ENCODE measurements at places on chromosomes 6 and 20.

- no peak for DNase-seq
These were observed 494.8 kb upstream of the MAN1A1 start for GRCh38 chr6:119844387-119844786.

- no peak for DNase-seq
These were observed 140.9 kb downstream of the DLL1 start for GRCh38 chr6:170149681-170150589.

- no peak for DNase-seq
These were observed 1957.5 kb upstream of the DEFB115 start for GRCh38 chr20:29299811-29300578.

- peak; percentile 53 for DNase-seq
These were observed 18.9 kb downstream of the VPS52 start for GRCh38 chr6:33252759-33253158.

- no peak for DNase-seq
These were observed 5.3 kb downstream of the EPB41L1 start for GRCh38 chr20:36159833-36160232.

GRCh38 chr6:86937219-86938079 is at the start of gene HTR1E:
Gene HTR1E, plus strand, starts transcription at chr6:86937528. Its CDS starts 77,807 bp downstream, at chr6:87015335.
- DNase-seq: peak; percentile 22

GRCh38 chr20:23926944-23927872 is 47.7 kb upstream of the CST5 start:
- peak; percentile 70 for DNase-seq

DNA sequence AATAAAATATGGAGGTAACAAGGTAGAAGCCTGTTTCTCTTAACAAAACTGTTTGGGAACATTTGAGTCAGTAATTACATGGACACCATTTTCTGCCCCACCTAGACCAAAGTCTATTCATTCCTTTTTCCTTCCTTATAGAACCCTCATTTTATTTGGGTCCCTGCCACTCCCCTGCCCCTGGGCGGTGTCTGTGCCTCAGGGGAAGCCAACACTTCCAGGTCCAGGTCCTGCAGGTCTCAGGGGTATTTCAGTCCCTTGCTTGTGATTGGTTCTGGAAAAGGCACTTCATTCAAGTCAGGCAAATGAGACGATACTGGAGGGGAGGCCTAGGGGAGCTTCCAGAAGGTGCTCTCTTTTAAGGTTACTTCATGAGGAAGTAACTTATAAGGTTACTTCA is 42.3 kb downstream of the SLC35D3 start:
- no peak for DNase-seq

DNA sequence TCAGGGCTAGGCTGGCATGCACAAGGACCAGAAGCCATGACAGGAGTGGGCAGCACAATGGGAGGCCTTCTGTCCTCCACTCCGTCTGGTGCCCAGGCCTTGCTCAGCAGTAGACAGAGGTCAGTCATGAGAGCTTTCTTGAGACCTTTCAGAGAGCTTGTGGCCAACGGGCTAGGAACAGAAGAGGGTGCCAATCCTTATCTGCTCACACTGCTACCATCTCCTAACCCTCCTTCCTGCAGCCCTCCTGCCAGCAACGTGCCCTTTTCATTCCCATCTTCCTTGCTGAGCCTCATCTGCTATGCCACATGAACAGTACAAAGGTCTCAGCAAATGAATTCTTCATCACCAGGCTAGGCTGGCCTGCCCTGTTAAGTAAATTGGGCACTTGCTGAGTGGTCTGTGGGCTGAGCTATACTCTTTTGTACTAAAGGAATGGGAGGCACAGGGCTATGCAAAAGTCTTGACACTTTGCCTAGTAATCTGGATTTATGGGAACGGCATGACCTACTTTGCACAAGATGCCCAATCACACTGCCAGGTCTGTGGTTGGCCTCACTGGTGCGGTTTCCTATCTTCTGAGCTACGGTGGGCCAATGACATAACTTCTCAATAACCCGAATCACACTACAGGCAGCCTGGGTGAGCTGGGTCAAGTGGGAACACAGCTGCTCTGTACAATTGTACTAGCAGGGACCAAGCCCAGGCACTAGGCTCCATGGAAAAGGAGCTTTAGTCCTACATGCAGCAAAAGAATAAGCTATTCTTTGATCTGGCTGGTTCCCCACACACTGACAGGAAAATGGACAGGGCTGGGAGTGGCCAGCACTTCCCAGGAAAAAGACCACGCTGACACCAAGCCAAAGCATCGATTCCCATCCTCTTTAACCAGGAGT is 47.8 kb downstream of the ELOVL5 start:
- no peak for DNase-seq

DNA sequence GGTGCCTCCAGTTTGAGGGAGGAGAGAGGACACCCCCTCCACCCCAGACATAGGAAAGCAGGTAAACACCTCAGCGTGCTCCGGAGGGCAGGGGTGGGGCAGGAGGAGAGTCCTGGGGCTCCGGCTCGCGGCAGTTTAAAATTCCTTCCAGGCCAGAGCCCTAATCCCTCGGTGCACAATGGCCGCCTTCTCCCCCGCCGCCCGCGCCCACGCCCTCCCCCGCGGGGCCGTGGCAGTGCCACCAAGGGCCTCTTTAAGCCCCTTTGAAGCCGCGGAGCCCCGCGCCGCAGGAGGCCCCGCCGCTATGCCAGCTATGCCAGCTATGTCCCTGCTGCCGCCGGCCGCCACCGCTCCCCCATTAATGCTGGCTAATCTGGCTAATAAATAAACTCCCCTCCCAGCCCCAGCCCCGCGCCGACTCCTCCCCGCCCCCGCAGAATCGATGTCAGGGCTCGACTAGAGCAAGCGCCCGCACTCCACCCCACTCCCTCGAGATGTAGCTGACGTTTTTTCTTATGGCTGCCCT is 125.1 kb downstream of the MRPL14 start:
- no peak for DNase-seq

- no peak for DNase-seq
These were observed 147.9 kb downstream of the GMDS start for GRCh38 chr6:2097464-2097863.

DNA sequence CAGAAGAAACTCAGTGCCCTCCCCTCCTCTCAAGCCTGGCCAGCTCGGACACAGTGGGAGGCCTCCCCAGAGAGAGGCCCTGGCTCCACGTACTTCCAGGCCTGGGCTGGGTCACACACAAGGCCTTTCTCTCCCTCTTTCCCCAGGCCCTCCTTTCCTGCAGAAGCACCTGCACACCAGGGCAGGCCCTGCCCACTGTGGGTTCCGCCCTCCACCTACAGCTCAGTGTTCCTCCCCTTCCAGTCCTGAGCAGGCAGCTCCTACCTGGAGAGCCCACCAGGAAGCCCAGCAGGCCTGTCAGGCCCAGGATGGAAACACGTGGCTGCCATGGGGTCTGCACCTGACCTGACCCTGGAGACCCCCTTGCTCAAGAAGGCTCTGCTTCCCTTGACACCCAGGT is 18.9 kb downstream of the HLA-F start:
- no peak for DNase-seq

DNA sequence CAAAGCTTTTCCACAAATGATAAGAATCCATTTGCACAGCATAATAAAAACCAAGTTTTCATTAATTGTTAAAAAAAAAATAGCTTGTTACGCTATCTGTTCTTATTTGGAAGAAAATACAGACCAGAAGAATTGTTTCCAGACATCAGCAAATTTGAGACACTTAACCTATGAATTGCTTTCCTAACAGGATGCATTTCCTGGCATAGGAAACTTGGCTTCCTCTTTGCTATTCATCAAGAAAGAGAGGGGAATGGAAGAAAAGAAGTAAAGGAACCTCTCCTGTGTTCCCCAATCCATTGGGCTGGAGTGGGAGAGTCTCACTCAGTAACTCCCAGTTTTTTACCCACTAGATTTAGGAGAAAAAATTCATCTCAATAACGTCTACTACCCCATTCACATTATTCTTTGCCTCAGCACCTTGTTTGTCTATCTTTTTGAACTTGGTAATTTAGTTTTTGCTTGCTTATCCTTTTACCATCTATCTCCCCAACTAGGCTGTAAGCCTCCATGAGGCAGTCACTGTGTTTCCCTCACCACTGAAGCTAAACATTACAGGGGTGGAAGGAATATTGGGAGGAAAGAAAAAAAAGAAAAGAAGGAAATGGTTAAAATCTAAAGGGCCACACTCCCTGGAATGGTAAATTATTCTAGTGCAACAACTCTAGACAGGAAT is 150.3 kb downstream of the COL21A1 start:
- DNase-seq: no peak

GRCh38 chr20:40144581-40144980 is 544.5 kb downstream of the MAFB start:
- no peak for DNase-seq

GRCh38 chr20:58627212-58628072 is 23.6 kb upstream of the STX16 start:
- DNase-seq: no peak

DNA sequence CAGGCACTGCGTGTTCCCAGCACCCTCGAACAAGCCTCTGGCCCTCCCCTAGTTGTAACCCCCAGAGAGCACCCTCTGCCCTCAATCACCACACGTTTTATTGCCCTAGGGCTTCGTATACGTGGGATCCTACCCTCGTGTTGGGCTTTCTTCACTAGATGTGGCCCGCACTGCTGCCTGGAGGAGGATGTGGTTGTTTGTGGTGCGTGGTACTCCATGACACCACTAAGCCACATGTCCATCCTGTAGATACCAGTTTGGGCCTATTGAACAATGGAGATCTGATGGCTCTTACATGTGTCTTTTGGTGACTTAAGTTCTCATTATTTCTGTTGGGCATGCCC is 17.0 kb downstream of the SLC2A4RG start:
- no peak for DNase-seq

DNA sequence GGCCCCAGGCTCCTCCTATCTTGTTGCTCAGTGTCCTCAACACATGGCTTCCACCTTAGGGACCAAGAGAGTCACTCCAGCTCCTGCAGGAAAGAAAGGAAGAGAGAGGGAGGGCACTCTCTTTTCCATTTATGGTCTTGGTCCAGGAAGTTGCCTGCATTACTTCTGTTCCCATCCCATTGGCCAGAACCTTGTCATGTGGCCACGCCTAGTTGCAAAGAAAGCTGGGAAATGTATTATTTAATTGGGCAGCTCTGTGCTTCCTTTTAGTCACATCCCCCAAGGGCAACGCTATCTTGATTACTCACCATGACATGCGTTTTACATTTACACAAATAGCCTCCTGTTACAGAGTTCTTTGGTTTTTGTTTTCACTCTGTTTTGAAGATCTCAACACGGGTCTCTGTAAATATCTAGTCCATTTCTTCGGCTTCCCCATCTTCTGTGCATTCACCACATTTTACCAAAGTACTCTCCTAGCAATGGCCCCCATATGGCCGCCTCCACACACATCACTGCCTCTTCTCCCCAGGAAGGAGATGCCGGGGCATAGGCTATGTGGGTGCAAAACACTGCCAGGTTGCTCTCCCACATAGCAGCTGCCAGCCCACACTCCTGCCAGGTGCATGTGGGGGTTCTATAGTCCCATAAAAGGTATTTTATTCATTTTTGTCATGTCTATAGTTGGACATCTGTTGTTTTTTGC is 35.7 kb upstream of the ZMYND8 start:
- DNase-seq: peak; percentile 98

DNA sequence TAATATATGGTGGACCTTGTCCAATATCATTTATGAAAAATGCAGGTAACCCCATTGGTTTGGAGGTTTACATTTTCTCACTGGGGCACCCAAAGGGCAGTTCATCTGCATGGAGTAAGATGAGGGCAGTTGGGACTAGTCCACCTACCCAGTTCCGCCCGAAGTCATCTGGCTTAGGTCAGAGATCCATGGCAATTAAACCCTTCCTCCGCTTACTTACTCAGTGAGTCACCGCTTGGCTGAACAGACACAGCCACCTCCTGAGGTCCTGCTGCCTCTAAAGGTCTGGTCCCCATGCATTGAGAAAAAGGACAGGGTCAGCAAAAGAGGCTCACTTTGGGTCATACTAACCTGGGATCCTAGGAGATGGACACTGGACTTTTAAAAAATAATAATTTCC is 102.9 kb upstream of the PRL start:
- DNase-seq: peak; percentile 38

DNA sequence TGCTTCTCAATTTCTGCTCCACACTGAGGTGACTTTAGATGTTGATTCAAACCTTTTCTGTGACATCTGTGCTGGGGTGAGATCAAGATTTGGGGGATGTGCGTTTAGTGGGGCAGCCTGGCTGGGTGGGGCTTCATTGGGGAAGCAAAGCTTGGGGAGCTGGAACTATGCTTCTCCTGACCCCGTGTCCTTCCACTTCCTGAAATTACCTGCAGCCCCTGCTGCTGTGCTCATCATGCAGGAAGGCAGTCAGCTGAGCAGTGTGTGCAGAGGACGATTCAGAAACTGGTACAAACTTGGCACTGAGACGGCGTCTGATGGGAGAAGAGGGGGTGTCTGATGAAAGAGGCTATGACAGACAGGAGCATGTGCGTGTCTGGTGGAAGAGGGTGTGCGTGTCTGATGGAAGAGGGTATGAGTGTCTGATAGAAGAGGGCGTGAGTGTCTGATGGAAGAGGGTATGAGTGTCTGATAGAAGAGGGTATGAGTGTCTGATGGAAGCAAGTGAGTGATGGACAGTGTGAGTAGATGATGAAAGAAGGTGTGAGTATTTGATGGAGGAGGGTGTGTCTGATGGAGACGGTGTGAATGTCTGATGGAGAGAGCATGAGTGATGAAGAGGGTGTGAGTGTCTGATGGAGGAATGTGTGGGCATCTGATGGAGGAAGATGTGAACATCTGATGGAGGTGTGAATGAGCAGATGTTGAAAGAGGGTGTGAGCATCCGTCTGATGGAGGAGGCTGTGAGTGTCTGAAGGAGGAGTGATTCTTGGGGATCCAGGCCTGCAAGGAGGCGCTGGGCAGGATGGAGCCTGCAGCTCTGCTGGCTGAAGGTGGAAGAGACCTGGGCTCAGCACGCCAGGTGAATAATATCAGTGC is 103.4 kb downstream of the SYCP2 start:
- DNase-seq: no peak

DNA sequence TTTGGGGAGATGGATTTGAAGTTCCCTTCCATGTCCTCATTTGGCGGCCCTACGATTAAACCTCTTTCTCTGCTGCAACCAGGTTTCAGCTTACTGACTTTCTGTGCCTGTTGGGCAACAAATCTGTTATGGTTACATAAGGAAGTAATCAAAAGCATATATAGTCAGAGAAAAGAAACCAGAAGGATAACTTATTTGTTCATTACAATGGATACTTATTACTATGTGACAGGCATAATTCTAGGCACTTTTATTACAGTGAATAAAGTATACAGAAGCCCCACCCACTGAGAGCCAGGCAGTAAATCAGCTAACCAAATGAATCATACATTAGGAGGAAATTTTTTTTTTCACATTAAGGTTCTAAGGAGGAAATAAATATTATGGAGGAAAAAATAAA is 9.6 kb upstream of the TRIM31 start:
- no peak for DNase-seq

- DNase-seq: peak; percentile 72
These were observed 62.0 kb upstream of the CD93 start for GRCh38 chr20:23147964-23148730.

- no peak for DNase-seq
These were observed 16.9 kb upstream of the MTG2 start for GRCh38 chr20:62165762-62166399.
